ENCODE measurements at places on chromosomes 16 and 17.

DNA sequence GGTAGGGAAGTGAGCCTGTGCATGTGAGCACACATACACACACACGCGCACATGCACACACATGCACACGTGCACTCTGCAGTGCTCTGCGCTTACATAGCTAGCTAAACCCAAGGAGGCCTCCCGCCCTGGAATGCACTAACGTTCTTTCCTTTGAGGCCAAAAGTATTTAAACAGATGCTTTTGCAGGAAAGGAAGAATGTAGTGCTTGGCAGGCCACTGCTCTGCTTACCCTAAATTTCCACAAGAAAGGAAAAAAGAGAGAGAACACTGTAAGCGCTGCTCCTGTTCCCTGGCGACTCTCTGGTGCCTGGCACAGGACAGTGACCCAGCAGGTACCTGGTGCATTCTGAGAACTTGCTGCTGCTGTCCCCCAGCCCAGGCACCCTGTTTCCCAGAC, 31.3 kb upstream of the MRPS23 start:
- no peak for DNase-seq

DNA sequence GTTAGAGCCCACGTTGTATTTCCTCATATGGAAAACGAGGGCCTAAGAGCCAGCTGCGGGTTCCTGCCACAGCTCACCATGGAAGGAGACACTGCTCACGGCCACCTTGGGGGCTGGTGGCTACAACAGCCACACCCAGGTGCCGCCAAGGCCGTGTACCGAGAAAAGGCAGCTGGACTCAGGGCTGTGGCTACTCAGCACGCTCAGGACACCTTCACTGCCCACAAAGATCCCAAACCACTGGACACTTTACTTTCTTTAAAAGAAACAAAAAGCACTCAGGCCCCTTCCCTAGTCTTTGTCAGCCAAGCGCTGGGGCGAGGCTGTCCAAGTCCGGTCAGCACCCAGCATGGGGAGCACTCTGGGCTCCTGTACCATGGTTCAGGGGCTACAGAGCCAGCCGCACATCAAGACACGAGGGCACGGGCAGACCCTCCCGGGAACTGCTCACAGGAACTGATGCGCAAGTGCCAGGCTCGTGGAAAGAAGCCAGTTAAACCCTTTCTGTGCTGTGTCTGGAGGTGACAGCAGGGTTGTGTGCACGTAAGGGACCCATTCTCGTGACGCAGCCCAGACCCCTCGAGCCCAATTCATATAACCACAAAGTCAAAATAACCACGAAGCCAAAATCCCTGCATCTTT, 18.5 kb downstream of the SLC16A3 start:
- DNase-seq, result no peak

- DNase-seq, result no peak
Measured at GRCh38 chr17:29124925-29125273, 55.3 kb downstream of the MYO18A start.

DNA sequence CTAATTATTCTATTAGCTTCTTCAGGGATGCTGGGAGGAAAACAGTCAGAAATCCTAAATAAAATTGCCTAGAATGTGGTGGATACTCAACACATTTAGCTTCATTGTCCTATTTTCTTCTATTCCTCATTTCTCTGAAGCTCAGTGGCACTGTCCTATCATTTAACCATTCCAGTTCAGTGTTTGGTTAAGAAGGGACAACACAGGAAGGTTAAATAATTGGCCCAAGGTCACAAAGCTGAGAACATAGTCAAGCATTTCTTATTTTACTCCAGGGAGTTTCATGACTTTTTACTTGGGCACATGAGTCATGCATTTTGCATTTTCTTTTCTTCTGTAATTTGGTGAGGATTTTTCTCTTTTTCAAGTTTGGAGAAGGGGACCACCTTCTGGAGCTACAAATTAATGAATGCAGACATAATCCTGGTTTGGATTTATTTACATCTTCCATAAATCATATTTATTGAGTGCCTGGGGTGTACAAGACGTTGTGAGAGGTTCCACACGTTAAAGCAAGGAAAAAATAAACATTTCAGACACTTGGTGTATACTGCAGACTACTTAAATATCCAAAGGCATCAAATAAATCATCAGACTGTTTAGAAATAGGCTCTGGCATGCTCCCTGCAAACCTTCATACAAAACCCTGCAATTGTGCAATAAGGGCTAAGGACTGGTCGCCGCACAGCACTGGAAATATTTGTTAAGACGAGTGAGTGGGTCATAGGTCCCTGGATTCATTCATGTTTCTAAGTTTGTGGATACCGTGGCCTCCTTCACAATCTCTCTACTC, 263.9 kb downstream of the MAF start:
- DNase-seq, result no peak

- DNase-seq, result no peak
Measured at GRCh38 chr17:7944326-7944725, 12.3 kb downstream of the CNTROB start.

DNA sequence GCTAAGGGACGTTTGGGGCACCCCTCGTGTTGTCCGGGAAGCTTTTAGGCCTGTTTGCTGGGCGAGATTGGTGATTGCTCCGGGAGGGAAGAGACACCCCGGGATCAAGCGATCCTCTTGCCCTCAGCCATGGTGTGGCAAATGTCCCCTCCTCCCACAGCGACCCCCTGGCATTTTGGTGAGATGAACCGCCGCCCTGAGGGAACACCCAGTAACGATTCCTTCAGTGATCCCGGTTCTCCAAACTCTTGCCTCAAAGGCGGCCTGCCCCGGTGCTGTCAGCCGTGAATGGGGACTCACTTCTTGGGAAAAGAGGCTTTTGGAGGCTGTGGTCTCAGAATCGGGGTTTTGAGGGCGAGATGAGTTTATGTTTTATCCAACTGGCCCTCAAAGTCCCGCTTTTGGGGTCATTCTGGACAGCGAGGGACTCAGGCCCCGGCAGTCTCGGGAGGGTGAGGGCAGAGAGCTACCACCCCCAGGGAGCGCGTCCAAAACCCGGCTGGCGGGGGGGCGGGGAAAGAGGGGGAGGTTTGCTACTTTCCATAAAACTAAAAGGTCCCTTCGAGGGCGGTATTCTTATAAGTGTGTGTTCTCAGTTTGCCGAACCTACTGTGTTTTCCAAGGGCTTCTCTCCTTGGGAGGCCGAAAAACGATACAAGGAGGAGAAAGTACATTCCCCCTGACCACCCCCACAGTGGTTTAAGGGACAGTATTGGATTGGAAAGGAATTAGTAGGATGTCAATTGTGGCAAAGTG, 232.7 kb downstream of the MRTFB start:
- no peak for DNase-seq

GRCh38 chr17:75001915-75002843, 10.3 kb upstream of the MRPL58 start:
- no peak for DNase-seq

GRCh38 chr17:2874189-2874686, 78.0 kb downstream of the RAP1GAP2 start:
- no peak for DNase-seq

- no peak for DNase-seq
Measured at GRCh38 chr17:27975146-27976011, 67.1 kb upstream of the NLK start.

- DNase-seq, result peak; percentile 64
Measured at GRCh38 chr17:56593086-56593645, 333 bp upstream of the NOG start.

- DNase-seq, result no peak
Measured at GRCh38 chr17:79630126-79630525, 19.3 kb upstream of the RBFOX3 start.

DNA sequence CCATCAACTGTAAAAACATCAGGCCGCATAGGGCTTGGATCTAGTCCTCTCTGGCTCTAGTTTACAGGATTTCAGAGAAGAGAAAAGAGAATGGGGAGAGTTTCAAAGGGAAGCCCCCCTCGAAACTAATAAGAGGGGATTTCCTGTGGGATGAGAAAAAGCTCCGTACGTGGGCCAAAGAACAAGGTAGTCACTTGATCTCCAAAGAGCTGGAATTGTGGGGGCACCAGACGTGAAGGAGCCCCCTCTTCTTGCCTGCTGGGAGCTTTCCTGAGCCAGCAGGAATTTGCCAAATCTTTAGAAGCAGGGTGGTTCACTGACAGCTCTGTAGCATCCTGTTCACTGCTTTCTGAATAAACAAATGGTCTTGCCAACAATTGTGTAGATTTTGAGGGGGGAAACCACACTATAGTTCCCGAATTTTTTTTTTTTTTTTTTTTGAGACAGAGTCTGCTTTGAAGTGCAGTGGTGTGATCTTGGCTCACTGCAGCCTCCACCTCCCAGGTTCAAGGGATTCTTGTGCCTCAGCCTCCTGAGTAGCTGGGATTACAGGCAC, 7.0 kb upstream of the TMIGD1 start:
- no peak for DNase-seq
